ENCODE measurements at places on chromosomes 7 and 10.

DNA sequence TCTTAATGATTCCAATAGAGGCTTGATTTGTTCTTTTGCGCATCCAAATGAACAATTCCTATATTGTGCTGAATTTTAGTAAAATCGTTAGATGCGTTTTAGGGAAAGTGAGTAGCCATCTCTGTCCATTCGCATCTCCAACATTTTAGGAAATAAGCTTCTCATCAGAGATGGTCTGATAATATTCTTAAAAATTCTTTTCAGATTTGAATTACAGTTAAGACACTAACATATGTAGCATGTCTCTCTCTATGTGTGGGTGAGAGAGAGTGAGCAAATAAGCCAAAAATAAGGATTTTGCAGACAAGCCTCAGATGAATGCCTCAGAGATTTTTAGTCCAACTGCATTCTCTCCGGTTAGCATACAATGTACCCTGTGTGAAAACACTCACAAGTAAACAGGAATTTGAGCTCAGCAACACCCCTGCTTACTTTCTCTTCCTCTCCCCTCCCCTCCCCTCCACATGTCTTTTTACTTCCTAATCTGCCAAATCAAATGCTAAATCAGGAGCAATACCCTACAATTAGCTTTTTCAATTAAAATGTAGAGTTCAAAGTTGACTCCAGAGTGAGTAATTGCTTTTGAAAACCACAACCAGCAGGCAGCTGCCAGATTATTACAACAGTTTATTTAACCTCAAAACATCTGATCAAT, 354.4 kb downstream of the CRPPA start:
- no peak for DNase-seq

DNA sequence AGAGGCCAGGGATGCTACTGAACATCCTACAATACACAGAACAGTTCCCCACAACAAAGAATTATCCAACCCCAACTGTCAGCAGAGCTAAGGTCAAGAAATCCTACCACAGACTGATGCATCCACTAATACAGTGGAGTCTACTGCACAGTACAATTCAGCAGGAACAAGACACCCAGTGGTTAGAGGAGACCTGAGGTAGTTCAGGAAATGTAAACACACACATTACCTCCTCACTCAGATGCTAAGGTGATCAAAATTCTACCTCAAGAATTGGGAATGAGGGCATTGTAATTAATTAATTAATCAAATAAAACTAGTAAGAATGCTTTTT, 91.4 kb downstream of the ZFAND4 start:
- DNase-seq = no peak

- DNase-seq = no peak
These were observed 111.1 kb upstream of the AFAP1L2 start for GRCh38 chr10:114515298-114515914.

GRCh38 chr10:128122931-128123330, 3.3 kb downstream of the MKI67 start:
- DNase-seq = no peak

- DNase-seq = no peak
These were observed 187.4 kb downstream of the NEBL start for GRCh38 chr10:20709708-20710107.

GRCh38 chr7:149495785-149496641, 1.6 kb downstream of the ZNF746 start:
- DNase-seq = no peak

DNA sequence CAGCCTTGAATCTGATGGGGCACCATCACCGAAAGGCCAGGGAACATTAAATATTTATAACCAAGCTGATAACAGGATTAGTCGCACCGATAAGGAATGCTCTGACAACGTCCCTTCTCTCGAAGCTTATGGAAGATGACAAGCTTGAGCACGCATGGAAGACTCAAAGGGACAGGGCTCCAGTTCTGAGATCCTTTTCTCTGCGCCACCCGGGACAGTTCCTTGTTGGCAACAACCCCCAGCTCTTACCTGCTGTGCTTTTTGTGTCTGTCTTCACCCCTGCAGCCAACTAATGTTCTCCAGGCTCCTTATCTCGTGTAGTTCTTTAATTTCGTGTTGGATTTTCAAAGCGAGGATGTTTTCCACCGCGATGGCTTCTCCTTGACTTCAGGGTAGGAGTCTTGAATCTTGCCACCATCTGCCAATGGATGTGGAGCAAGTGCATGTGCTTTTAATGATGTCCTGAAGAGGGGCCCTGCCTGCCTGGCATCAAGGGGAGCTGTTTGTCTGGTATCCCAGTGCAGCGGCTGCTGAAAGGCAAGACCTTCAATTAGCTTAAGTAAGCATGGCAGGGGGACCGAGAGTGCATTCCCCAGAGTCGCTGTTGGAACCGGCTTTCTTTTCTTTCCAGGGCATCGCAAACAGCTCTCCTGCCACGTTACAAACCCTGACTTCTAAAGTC, 354 bp upstream of the FERD3L start:
- DNase-seq = no peak

GRCh38 chr10:79299397-79300241, 47.6 kb upstream of the PPIF start:
- no peak for DNase-seq

- DNase-seq = no peak
These were observed 33.0 kb upstream of the SLC25A13 start for GRCh38 chr7:96354881-96355280.

DNA sequence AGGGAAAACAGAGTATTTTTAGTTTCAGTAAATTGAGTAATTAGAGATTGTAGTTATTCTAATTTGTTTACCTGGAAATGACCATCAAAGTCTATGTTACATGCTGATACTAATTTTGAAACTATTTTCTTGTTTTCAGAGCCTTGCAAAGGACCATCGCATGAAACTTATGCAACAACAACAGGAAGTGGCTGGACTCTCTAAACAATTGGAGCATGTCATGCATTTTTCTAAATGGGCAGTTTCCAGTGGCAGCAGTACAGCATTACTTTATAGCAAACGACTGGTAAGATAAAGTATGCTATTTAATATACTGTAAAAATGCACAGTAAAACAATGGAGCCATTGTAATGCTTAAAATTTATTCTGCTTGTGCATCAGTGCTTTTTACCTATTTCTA, 78.5 kb downstream of the TRIM24 start:
- DNase-seq = no peak

GRCh38 chr10:72333112-72334015, 21.4 kb downstream of the DNAJB12 start:
- no peak for DNase-seq

GRCh38 chr10:78973901-78974616, 94.7 kb upstream of the ZMIZ1 start:
- DNase-seq = no peak

DNA sequence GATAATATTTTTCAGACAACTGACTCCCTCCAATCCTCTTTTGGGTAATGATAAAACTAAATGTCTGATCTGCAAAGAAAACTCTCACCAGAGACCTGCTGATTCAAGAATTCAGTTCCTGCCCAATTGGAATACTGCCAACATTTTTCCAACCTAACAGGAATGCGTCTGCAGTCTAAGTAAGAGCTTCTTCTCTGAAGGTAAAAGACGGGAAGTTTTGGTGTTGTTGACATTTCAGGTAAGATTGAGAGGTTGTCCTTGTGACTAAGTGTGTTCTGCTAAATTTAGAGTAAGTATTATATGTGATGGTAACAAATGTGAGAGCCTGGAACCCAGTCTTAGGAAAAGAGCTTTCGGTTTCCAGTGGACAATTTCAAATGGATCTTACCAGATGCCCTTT, 17.6 kb downstream of the IFIT5 start:
- DNase-seq = no peak

GRCh38 chr10:6055929-6056328, 6.2 kb downstream of the IL2RA start:
- no peak for DNase-seq

DNA sequence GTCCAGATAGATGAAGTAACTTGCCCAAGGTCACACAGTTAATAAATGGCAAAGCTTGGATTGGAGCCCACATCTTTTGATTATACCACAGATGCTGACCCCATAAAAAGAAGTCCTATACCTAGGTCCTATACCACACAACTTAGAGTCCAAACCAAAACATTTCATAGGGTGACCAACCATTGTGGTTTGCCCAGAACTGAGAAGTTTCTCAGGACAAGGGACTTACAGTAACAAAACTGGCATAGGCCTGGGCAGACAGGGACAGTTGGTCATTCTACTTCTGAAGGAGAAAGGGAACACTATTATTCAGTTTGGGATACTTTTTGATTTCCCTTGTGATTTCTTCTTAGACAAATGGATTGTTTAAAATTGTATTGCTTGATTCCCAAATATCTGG, 32.9 kb upstream of the PRLHR start:
- no peak for DNase-seq

- DNase-seq = no peak
These were observed 38.3 kb upstream of the RNF32 start for GRCh38 chr7:156602283-156602682.

Measured in naive thymus-derived CD8-positive, alpha-beta T cell (primary cell).